ENCODE measurements at places on chromosomes 3 and 15.

GRCh38 chr3:43632269-43632733 is 10.5 kb upstream of the ANO10 start:
- peak; percentile 74 for DNase-seq

DNA sequence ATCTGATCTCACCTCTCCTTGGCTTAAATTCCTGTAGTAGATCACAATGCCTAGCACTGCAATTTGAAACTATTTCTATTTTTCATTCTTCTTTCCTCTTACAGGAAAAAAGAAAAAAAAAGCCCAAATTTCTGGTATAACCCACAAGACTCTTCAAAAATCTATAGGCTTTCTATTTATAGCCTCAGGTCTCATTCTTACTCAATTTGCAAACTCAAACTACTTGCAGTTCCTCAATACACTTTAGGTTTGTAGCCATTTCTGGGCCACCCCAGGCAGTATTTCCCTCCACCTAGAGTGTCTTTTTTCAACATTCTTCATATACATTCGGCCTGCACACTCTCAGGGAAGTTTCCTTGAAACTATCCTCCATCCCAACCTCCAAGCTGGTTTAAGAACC is 169.0 kb downstream of the TBC1D5 start:
- no peak for DNase-seq

GRCh38 chr3:185767002-185767688 is 57.7 kb downstream of the IGF2BP2 start:
- DNase-seq, result no peak

GRCh38 chr3:65238652-65239051 is 550.9 kb upstream of the ADAMTS9 start:
- no peak for DNase-seq

DNA sequence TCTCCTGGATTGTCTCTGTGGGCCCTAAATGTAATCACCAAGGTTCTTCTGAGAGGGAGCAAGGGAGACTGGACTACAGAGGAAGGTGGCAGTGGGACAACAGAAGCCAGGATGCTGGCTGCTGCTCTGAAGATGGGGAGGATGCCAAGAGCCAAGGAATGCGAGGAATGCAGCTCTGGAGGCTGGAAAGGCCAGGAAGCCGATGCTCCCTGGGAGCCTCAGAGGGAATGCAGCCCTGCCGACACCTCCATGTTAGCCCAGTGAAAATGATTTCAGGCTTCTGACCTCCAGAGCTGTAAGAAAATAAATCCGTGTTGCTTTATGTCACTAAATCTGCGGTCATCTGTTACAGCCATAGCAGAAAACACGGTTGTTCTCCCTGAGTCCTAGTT is 44.1 kb downstream of the UMPS start:
- DNase-seq, result peak; percentile 94

DNA sequence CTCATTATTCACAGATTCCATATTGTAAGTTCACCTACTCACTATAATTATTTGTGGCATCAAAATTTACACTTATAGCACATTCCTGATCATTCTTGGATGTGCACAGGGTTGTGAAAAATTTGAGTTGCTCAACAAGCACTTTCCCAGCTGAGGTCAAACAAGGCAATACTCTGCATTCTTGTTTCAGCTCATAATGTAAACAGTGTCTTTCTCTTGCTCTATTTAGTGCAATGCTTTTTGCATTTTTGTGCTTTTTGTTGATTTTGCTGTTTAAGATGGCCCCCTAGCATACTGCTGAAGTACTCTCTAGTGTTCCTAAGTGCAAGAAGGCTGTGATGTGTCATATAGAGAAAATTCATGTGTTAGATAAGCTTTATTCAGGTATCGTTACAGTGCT is 66.7 kb upstream of the TNIK start:
- DNase-seq, result peak; percentile 67
